ENCODE measurements at places on chromosomes 1 and 21.

DNA sequence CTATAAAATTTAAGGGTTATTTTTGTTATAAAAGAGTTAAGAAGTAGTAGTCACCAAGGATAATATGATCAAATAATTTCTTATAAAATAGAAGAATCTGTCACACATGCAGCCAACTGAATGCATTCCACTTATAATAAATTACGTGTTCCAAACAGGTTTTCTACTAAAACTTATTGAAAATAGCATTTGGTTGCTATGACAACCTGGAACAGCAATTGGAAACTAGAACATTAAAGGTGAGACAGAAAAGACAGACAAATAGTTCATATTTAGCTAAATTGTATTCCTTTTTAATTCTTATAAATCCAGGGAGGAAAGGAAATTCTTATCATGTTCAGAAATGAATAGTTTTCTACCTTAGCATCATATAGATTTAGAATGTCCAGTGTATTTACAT is 9.1 kb upstream of the CHODL start:
- no peak for DNase-seq

GRCh38 chr1:172699111-172699510 is 40.2 kb downstream of the FASLG start:
- no peak for DNase-seq

DNA sequence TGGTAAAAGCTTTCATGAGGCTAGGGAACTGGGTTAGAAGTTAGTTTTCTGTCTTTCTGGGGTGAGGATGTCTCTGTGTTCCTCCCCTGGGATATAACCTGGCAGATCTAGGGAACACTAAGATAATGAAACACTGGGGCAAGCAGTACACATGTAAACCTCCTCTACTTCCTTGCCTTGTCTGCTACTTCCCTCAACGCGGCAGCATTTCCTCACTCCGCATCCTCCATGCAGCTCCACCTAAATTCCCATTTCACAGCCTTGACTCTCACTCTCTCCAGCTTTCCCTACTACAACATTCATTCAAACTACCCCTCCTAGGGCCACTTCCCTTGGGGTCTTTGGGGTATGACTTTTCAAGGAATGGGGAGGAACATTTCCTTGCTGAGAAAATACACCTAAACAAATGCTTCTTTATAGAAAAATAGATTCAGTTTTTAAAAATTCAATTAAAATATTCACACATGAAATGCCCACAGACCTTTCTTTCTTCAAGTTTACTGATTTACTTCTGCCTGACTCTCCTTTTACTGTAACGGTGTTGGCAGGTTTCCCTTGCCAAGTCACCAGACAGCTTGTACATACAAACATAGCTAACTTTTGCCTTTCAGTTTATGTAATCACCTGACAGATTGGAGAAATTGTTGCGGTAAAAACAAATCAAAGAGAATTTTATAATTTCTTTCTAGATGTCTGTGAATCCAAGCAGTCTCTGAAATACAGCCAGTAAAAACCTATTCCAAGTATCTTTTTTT is 90.1 kb downstream of the TNFSF18 start:
- DNase-seq, result no peak

DNA sequence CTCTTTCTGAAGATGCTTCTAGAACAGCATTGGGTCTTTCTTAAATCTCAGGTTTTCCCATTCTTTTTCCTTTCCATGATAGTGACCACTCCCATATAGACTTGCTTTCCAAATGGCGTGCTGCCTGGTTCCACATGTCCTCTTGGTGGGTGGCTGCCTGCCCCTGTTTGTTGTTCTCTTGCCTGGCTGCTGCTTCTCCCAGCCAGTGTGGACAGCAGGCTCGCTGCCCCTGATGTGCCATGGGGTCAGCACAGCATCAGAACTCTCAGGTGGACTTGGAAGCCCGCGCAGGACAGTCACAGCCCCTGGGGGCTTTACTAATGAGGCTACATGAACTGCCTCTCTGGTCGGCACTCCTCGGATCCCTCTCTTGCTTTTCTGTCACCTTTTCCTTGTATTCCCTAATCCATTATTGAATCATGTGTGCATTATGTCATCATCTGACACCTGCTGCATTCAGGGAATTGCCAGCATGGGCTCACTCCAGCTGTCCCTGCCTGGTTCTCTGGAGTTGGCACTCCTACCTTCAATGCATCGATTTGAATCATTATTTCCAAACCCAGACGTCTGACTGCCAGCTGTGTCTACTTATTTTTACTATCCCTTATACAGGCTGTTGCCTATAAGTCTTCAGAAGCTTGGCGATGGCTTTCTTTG is 100.5 kb upstream of the COA6 start:
- DNase-seq, result no peak

- DNase-seq, result peak; percentile 83
Measured at GRCh38 chr21:41878831-41879189, 334 bp downstream of the PRDM15 start.

DNA sequence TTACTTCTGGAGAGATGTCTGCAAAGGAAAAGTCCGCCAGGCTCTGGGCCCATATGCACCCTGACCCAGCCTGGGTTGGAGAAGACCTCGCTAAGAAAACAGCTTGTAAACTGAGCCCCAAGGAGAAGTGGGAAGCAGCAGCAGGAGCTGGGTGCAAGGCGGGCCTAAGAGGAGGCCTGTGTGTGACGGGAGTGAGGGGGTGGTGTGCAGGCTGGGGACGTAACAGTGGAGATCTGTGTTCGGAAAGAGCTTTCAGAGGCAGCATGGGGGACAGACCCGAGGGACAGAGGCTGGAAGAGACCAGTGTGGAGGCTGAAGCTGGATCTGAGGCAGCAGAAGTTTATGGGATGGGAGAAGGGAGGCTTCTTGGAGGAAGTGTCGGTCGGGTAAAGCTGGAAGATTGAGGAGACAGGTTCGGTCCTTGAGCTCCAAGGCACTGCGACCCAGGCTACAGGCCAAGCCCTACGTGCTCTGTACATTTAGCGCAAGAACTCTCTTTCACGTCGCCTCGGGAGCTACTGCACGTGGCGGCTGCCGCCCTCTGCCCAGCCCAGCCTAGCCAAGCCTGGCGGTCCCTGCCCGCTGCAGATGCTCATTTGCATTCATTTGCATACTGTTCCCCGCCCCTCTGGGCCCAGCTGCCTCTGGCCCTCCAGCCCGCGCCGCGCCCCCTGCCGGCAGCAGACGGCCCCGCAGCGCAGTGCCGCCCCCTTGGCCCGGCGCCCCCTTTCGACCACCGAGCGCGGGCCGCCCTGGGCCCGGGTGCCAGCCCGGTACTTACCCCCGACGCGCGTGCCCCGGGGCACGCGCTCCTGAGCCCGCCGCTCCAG is 6.3 kb downstream of the HPCA start:
- DNase-seq, result no peak

GRCh38 chr21:42225042-42225441 is 6.1 kb downstream of the ABCG1 start:
- no peak for DNase-seq

- no peak for DNase-seq
Measured at GRCh38 chr21:35812679-35813078, 247.6 kb downstream of the SETD4 start.

GRCh38 chr1:17273096-17273495 is 24.2 kb downstream of the PADI3 start:
- no peak for DNase-seq

- no peak for DNase-seq
Measured at GRCh38 chr1:64019818-64020217, 183.6 kb upstream of the UBE2U start.

DNA sequence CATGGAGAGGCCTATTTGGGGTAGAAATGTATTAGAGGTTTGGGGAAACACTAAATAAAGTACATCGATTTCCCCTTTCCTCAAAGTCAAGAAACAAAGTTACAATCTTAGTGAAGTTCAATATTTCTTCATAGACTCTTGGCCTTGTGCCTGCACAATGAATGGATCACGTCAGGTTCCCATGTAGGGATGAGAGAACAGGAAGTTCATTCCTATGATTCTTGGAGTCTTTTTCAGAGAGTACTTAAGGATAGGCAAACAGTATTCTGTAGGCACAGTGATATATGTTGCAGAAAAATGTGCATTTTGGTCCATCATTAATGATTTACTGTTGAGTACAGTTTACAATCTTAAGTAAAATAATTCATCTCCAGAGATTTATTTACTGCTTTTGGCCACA is 275.5 kb downstream of the RGS7 start:
- no peak for DNase-seq

- DNase-seq, result no peak
Measured at GRCh38 chr1:184158896-184159681, 107.6 kb downstream of the TSEN15 start.

GRCh38 chr1:88608139-88608943 is 75.7 kb upstream of the PKN2 start:
- DNase-seq, result no peak

DNA sequence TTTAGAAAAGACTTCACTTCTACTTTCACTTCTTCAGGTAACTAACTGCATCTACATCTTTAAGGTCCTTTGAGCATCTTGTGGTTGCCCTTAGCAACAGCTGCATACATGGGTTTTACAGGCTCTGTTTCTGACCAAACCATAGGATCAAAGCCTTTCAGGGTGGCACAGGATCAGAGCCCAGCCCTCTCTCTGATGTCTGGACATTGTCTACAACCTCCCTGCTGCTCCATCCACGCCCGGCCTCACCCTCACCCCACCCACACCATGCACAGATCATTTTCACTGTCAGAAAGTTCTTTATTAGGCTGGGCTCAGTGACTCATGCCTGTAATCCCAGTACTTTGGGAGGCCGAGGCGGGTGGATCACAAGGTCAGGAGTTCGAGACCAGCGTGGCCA is 5.2 kb downstream of the NCF2 start:
- no peak for DNase-seq

DNA sequence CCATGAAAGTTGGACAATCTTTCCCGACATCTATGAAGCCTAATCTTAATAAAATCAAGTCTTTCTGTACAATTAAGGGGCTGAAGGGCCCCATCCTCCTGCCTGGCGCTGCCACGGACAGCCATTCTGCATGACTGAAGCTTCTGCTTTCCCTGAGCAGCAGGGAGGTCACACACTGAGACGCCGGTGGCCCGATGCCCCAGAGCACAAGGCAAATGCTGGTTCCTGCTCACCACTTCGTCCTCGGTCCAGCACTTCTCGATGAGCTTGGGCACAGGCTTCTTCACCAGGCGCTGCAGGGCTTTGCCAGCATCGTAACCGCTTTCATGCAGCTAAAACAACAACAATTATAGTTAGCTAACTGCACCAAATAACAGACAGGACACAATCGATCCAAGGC is 147.8 kb downstream of the SLC45A1 start:
- DNase-seq, result no peak

- DNase-seq, result no peak
Measured at GRCh38 chr1:46173361-46173856, 1.5 kb upstream of the TSPAN1 start.

- no peak for DNase-seq
Measured at GRCh38 chr21:21085206-21085605, 87.0 kb downstream of the NCAM2 start.

- DNase-seq, result no peak
Measured at GRCh38 chr21:34075760-34076660, 2.6 kb downstream of the MRPS6 start.

GRCh38 chr1:84643183-84643582 is 47.1 kb downstream of the SSX2IP start:
- no peak for DNase-seq

GRCh38 chr1:170041423-170042192 is 32.9 kb downstream of the KIFAP3 start:
- DNase-seq, result no peak

DNA sequence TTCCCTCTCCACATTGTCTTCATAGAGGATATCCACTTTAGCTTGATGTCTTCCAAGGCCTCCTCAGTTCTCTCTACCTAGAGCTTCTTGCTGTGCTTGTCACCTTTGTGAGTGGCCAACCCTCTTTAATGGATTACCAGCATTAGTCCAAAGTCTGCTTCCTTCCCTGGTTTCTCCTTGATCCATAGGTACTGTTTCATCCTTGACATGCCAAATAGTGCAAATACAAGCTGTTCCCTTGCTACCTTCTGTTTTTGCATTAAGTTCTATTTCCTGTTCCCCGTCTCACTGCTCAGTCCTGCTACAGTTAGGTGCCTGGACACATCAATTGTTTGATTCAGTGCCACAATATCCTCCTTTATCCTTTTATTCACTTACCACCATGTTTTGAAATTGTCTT is 19.2 kb downstream of the MAST2 start:
- DNase-seq, result no peak

DNA sequence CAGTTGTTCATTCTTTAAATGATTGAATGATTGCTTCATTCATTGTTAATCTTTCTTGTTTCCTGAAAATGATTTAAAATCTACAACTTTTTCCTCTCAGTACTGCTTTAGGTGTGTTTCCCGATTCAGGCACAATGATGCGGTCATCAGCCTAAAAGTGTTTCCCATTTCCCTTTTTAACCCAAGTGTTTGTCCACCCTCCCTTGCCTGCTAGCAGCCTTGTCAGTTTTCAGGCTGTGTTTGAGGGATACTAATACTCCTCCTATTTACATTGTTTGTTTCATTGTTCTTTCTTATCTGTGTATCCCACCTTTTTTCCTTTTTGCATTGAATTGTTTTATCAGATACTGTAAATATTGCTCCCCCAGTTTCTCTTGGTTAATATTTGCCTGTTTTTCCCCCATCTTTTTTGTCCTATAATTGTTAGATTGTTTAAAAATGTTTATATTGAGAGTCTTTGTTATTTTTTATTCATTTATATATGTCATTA is 131.1 kb downstream of the KIAA0319L start:
- no peak for DNase-seq

DNA sequence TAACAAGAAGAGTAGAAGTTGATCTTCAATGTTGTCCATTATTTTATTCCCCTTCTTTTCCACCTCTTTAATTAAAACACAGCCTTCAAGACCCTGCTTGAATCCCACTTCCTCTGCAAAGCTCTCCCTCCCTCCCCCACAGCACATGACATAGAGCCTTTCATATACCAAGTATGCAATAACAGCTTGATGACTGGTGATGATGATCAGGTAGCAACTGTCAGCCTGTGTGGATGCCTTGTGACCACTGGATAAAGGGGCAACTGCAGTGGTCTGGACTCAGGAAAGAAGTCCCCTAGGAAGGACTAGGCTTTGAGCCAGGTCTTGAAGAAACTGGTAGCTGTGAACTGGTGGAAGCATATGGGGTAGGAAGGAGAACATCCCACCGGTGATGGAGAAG is 53.8 kb upstream of the PRDX6 start:
- no peak for DNase-seq

DNA sequence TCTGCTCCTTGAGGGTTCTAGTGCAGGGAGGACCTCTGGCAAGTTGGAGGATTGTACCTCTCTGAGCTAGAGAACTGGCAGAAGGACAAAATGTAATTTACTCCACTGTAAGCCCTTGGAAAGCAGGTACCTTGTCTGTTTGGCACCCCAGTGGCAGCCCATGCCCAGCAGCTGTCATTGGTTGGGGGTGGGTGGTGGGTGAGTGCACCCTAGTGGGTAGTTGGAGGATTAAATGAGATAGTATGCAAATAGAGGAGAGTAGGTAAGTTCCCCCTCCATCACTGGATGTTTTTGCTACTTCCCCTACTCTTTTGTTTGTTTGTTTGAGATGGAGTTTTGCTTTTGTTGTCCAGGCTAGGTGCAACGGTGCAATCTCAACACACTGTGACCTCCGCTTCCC is 69.8 kb downstream of the RYR2 start:
- DNase-seq, result no peak

DNA sequence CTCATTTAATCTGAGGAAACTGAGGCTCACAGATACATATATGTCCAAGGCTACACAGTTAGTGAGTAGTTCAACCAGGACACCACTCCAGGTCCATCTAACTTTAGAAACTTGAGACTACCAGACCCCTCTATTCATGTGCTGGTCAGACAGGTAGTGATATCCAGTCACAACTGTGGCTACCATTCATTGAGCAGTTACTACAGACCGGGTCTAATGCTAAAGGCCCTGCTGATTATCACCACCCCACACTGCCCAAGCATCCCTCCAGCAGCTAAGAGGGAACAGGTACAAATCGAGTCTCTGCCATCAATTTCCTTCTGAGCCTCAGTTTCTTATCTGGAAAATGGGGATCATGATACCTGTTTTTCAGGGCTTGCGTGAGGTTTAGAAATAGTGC is 5.3 kb downstream of the HPCA start:
- DNase-seq, result no peak

All from right atrium auricular region (tissue), 2 donors.